HFFc6 (cell line): ENCODE measurements at places on chromosomes 13 and 19. TPM values are rescaled to one million over a fixed set of nuclear protein-coding genes. Genes with fewer than 3 reads are reported as not detected.

- DNase-seq: no peak
- no peaks in the 10 kb centered on the region; the same call in 1 of the 2 replicates for H3K27me3 ChIP-seq
- H3K27ac ChIP-seq: peak overlapping the region; percentile 89; the same call in 1 of the 2 replicates
- H3K4me1 ChIP-seq: peaks cover 26% of the 10 kb centered on the region
- H3K36me3 ChIP-seq: no peaks in the 10 kb centered on the region
These were observed 5.1 kb upstream of the GPI start for GRCh38 chr19:34359954-34360315.

- H3K4me3 ChIP-seq: no peak overlapping the region
- DNase-seq: no peak
These were observed 7.2 kb downstream of the ATP8A2 start for GRCh38 chr13:25379011-25379410.

GRCh38 chr13:35165205-35165604 lies 223.1 kb downstream of the NBEA start:
- no peaks in the 10 kb centered on the region for H3K36me3 ChIP-seq
- peaks cover 6% of the 10 kb centered on the region; the same call in 1 of the 2 replicates for H3K4me1 ChIP-seq
- no peak overlapping the region for H3K27ac ChIP-seq
- no peaks in the 10 kb centered on the region for H3K27me3 ChIP-seq
- H3K4me3 ChIP-seq: no peak overlapping the region

GRCh38 chr19:2234996-2235380 lies 1.1 kb downstream of the PLEKHJ1 start:
- peaks cover 14% of the 10 kb centered on the region for H3K27me3 ChIP-seq
- DNase-seq: no peak
- peak overlapping the region; percentile 82 for H3K27ac ChIP-seq
- peaks cover 40% of the 10 kb centered on the region for H3K4me1 ChIP-seq
- H3K36me3 ChIP-seq: peaks cover 36% of the 10 kb centered on the region
- peak overlapping the region; percentile 89 for H3K4me3 ChIP-seq

Gene DMKN
- total RNA-seq: 0.50 to 0.73 TPM in 2 of 3 replicates, not detected in the other

DNA sequence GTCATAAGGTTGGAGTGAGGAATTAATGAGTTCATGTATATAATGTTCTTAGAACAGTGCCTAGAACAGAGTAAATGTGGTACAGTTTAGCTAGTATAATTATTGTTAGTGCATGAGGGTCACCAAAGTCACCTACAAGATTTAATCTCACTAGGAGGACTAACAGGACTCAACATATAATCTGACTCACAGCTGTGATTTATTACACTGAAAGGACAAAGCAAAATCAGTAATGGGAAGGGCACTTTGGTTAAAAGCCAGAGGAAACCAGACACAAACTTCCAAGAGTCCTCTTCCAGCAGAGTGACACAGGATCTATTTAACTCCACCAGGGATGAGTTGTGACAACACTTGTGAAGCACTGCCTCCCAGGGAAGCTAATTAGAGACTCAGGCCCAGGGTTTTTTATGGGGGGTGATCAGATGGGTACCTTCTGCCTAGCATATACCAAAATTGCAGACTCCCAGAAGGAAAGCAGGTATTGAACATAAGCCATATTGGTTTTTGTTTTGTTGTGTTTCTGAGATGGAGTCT lies 341.2 kb upstream of the DACH1 start:
- DNase-seq: no peak
- H3K4me3 ChIP-seq: no peak overlapping the region
- no peaks in the 10 kb centered on the region for H3K27me3 ChIP-seq

DNA sequence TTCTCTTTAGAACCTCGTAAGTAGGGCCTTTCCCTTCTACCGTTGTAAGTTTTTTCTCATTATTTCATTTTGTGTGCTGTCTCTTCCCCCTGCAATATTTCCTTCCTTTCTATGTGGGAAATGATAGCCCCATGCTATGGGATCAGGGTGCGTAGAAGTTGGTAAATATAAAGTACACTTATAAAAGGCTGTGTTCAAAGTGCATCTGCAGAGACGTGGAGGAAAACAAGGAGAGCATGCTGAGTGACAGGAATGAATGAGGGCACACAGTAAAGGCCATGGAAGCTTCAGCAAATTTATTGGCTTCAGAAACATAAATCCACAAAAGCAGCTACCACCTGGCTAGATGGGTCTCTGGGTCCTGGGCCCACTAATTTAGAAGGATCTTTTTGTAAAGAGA lies 21.6 kb upstream of the SPRY2 start:
- H3K4me1 ChIP-seq: peaks cover 31% of the 10 kb centered on the region
- no peak overlapping the region for H3K27ac ChIP-seq
- H3K36me3 ChIP-seq: no peaks in the 10 kb centered on the region
- no peak overlapping the region for H3K4me3 ChIP-seq

Gene ZNF426
- total RNA-seq: 12.9 to 14.9 TPM (median 12.9 TPM) in 3 replicates

- H3K4me3 ChIP-seq: no peak overlapping the region
- H3K36me3 ChIP-seq: no peaks in the 10 kb centered on the region
- no peak for DNase-seq
- H3K4me1 ChIP-seq: no peaks in the 10 kb centered on the region; the same call in 1 of the 2 replicates
- no peak overlapping the region for H3K27ac ChIP-seq
- no peaks in the 10 kb centered on the region for H3K27me3 ChIP-seq
These were observed 9.8 kb upstream of the FRY start for GRCh38 chr13:32021785-32022184.

Gene CD33
- not detected in 3 replicates for total RNA-seq

GRCh38 chr19:48391100-48392005 lies at the start of gene KDELR1:
Gene KDELR1 (minus strand): TSS chr19:48391551. CDS start chr19:48391358, 193 bp downstream.
- H3K27me3 ChIP-seq: peaks cover 23% of the 10 kb centered on the region
- H3K36me3 ChIP-seq: peaks cover 6% of the 10 kb centered on the region; the same call in 1 of the 2 replicates
- peak; percentile 29 for DNase-seq

Gene DDX49
- 37.8 to 57.9 TPM (median 56.1 TPM) in 3 replicates for total RNA-seq

Gene KCNC3
- not detected in 3 replicates for total RNA-seq

Gene ANGPTL4
- total RNA-seq: 1.5 to 9.2 TPM (median 5.1 TPM) in 3 replicates

- H3K27ac ChIP-seq: no peak overlapping the region
- DNase-seq: no peak
- H3K4me1 ChIP-seq: peaks cover 34% of the 10 kb centered on the region
- H3K27me3 ChIP-seq: no peaks in the 10 kb centered on the region; the same call in none of the 2 replicates
- no peaks in the 10 kb centered on the region for H3K36me3 ChIP-seq
- no peak overlapping the region for H3K4me3 ChIP-seq
These were observed 64.0 kb upstream of the MED4 start for GRCh38 chr13:48158915-48159314.

- peaks cover 53% of the 10 kb centered on the region for H3K4me1 ChIP-seq
- H3K4me3 ChIP-seq: no peak overlapping the region
- peaks cover 6% of the 10 kb centered on the region for H3K36me3 ChIP-seq
- H3K27me3 ChIP-seq: peaks cover 5% of the 10 kb centered on the region; the same call in 1 of the 2 replicates
These were observed 15.0 kb upstream of the ALOX5AP start for GRCh38 chr13:30720172-30720869.

Gene VSTM2B
- total RNA-seq: not detected in 2 replicates

GRCh38 chr19:1103132-1103707 lies 574 bp upstream of the GPX4 start:
- no peak for DNase-seq
- H3K27me3 ChIP-seq: peaks cover 19% of the 10 kb centered on the region
- H3K36me3 ChIP-seq: peaks cover 6% of the 10 kb centered on the region
- H3K27ac ChIP-seq: peak overlapping the region; percentile 98
- H3K4me3 ChIP-seq: peak overlapping the region; percentile 75

GRCh38 chr13:92842145-92842544 lies 384.5 kb upstream of the GPC6 start:
- H3K4me1 ChIP-seq: peaks cover 18% of the 10 kb centered on the region; the same call in 1 of the 2 replicates
- no peaks in the 10 kb centered on the region for H3K36me3 ChIP-seq
- H3K27ac ChIP-seq: peak overlapping the region; percentile 53; the same call in 1 of the 2 replicates

GRCh38 chr13:20566468-20566897 lies 474 bp upstream of the IFT88 start:
- H3K27ac ChIP-seq: peak overlapping the region; percentile 94
- peaks cover 14% of the 10 kb centered on the region for H3K36me3 ChIP-seq
- peaks cover 24% of the 10 kb centered on the region for H3K4me1 ChIP-seq
- peak overlapping the region; percentile 90 for H3K4me3 ChIP-seq
- DNase-seq: peak; percentile 69

Gene CAPS
- 1.8 to 2.3 TPM (median 2.3 TPM) in 3 replicates for total RNA-seq

- H3K27me3 ChIP-seq: peaks cover 7% of the 10 kb centered on the region
- DNase-seq: no peak
- no peak overlapping the region for H3K4me3 ChIP-seq
- peaks cover 16% of the 10 kb centered on the region for H3K4me1 ChIP-seq
These were observed 7.9 kb downstream of the CFD start for GRCh38 chr19:867301-867793.

DNA sequence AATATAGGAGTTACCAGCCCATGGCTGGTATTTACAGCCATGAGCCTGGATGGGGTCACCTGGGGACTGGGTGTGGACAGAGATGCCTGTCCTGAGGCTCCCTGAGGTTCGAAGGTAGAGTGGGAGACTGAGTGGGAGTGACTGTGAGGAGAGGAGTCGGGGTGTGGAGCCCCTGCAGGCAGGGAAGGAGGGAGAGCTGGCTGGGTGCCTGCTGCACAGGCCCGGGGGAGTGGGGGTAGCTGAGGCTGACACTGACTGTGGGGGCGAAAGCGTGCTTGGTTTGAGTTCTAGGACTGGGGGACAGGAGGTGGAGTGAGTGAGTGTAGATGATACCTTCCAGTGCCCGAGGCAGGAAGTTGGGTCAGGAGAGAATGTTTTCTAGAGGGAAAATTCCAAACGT lies 7.1 kb downstream of the RAB11B start:
- peaks cover 38% of the 10 kb centered on the region for H3K4me1 ChIP-seq
- DNase-seq: no peak
- H3K27me3 ChIP-seq: peaks cover 4% of the 10 kb centered on the region
- H3K27ac ChIP-seq: peak overlapping the region; percentile 19; the same call in 1 of the 2 replicates
- H3K36me3 ChIP-seq: no peaks in the 10 kb centered on the region; the same call in 1 of the 2 replicates
- H3K4me3 ChIP-seq: no peak overlapping the region; the same call in 1 of the 2 replicates

Gene MISP3
- total RNA-seq: 0.70 and 1.1 TPM in 2 replicates

Gene RGCC
- total RNA-seq: 0.39 TPM in 1 of 3 replicates, not detected in the others

- no peak overlapping the region for H3K27ac ChIP-seq
- peaks cover 9% of the 10 kb centered on the region for H3K4me1 ChIP-seq
These were observed 2.0 kb downstream of the GJB2 start for GRCh38 chr13:20190481-20191310.

Gene C19orf33
- not detected in 3 replicates for total RNA-seq

- DNase-seq: peak; percentile 12
- H3K27me3 ChIP-seq: no peaks in the 10 kb centered on the region
- H3K36me3 ChIP-seq: peaks cover 26% of the 10 kb centered on the region
These were observed 29.4 kb downstream of the DIAPH3 start for GRCh38 chr13:60134376-60134775.

DNA sequence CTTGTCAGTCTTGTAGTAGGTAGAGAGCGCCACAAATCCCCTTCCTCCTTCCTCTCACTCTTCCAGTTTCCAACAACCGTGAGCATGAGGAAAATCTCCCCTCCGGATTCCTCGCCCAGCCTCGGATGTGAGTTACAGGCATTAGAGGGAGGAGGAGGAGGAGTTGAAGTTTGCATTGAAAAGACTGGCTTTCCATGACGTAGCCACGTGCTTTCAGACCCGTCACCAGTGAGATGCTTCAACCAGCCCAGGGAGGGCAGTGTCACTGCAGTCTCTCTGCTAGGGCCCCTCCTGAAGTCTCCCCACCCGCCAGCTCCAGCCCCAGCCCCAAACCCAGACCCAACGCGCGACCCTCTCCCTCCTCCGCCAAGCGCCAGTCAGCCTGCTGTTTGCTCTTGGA lies 442 bp upstream of the FGF14 start:
- peaks cover 7% of the 10 kb centered on the region for H3K27me3 ChIP-seq
- H3K36me3 ChIP-seq: no peaks in the 10 kb centered on the region
- no peaks in the 10 kb centered on the region for H3K4me1 ChIP-seq
- no peak for DNase-seq
- H3K4me3 ChIP-seq: no peak overlapping the region

Gene RETN
- total RNA-seq: not detected in 3 replicates

DNA sequence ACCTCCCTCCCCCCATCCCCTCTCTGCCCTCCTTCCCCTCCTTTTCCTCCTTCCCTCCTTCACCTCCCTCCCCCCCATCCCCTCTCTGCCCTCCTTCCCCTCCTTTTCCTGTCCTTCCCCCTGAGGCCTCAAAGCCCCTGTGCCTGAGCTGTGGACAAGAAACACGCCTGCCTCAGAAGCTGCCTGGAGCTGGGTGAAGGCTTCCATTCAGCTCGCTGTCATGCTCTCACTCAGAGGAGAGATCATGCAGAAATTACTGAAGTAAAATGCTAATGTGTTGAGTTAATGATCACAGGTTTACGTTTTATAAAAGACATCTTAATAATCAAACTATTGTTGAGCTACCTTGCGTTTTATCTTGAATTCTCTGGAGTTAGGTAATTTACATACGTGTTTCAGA lies 114.5 kb downstream of the ATP11A start:
- H3K4me3 ChIP-seq: no peak overlapping the region
- no peak for DNase-seq
- H3K36me3 ChIP-seq: peaks cover 14% of the 10 kb centered on the region; the same call in 1 of the 2 replicates
- peaks cover 10% of the 10 kb centered on the region; the same call in 1 of the 2 replicates for H3K4me1 ChIP-seq
- H3K27ac ChIP-seq: no peak overlapping the region
- no peaks in the 10 kb centered on the region for H3K27me3 ChIP-seq

GRCh38 chr13:100983111-100983510 lies 308.5 kb upstream of the TMTC4 start:
- H3K36me3 ChIP-seq: no peaks in the 10 kb centered on the region
- H3K27ac ChIP-seq: no peak overlapping the region
- peaks cover 7% of the 10 kb centered on the region for H3K27me3 ChIP-seq
- no peaks in the 10 kb centered on the region for H3K4me1 ChIP-seq
- H3K4me3 ChIP-seq: no peak overlapping the region

Gene NLRP5
- total RNA-seq: not detected in 3 replicates

DNA sequence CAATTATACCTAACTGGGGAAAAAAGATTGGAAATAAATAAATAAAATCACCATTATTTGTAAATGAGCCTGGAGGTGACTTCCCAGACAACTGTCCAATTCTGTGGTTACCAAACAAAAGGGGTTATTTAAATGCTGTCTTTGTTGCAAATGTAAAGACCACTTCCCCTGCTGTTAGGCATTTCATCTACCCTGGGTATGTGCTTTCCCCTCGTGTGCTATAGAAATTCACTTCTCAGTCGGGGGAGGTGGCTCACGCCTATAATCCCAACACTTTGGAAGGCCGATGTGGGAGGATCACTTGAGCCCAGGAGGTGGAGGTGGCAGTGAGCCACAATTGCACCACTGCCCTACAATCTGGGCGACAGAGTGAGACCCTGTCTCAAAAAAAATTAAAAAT lies 101.9 kb upstream of the AKAP11 start:
- no peak overlapping the region for H3K27ac ChIP-seq
- peaks cover 47% of the 10 kb centered on the region for H3K36me3 ChIP-seq
- DNase-seq: no peak
- no peaks in the 10 kb centered on the region for H3K27me3 ChIP-seq
- peaks cover 20% of the 10 kb centered on the region for H3K4me1 ChIP-seq
- no peak overlapping the region for H3K4me3 ChIP-seq
